ENCODE measurements at places on chromosomes 2 and 18.

- no peak for DNase-seq
Observed at GRCh38 chr2:151198645-151199044, 63.0 kb downstream of the RBM43 start.

DNA sequence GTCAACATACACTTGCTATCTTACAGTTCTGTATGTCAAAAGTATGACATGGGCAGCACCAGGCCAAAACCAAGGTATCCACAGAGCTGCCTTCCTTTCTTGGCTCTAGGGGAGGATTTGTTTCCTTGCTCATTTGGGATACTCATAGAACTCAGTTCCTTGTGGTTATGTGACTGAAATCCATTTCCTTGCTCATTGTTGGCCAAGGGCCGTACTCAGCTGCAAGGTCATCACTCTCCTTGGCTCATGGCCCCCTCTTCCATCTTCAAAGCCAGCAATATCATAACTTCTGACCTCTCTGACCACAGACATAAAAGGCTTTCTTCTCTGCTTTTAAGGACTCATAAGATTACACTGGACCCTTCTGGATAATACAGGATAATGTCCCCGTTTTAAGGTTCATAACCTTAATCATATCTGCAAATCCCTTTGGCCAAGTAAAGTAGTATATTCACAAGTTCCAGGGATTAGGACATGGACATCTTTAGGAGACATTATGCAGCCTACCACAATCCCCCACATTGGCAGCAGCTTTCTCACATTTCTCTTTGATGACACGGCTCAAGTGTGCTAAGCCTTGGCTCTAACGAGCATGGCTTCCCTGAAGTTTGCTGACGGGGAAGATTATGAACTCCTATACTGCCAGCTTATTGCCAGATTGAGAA lies 20.9 kb downstream of the TMEM237 start:
- no peak for DNase-seq

GRCh38 chr2:30301551-30301950 lies 70.2 kb downstream of the LBH start:
- no peak for DNase-seq

- DNase-seq: no peak
Observed at GRCh38 chr2:241489088-241489487, 19.3 kb downstream of the STK25 start.

DNA sequence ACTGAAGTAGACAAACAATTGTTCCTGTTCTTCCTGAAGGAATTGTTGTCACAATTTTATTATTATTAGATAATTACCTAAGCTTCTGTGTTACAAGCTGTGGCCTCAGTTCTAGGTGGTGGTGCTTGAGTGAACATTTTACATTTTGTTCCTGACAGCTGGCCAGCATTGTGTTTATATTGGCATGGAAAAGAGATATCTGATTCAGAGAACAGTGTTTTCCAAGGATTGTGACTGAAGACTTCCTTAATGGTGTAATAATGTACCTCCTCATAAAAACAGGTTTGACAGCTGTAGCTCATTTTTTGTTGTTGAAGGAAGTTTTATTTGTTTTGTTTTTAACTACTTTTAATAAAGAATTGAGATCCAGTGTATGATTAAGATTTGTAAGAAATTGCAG lies 95.2 kb downstream of the EPB41L5 start:
- peak; percentile 97 for DNase-seq

- no peak for DNase-seq
Observed at GRCh38 chr2:173806761-173807160, 158.4 kb downstream of the SP3 start.

GRCh38 chr2:149020432-149020851 lies 18.1 kb upstream of the LYPD6B start:
- DNase-seq: peak; percentile 78

- DNase-seq: no peak
Observed at GRCh38 chr2:68368654-68369336, 3.7 kb downstream of the PLEK start.

DNA sequence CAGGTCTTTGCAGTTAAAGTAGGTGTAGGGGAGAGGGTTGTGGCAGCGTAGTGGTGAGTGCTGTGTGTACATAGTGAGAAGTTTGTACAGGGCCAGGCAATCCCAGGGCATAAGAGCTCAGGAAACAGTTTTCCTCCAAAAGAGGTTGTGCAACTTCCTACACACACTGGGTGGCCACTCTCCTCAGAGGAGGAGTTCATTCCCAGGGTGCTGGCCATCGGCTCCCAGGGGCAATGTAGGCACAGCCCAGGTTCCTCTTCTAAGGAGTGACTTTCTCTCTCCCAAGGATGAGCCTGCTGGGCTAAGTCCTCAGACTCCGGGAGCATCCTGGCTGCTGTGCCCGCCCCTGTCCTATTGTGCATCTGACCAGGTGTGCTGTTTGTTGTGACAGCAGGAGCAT lies 3.0 kb downstream of the ACOXL start:
- DNase-seq: no peak

- no peak for DNase-seq
Observed at GRCh38 chr2:223386984-223387383, 215.2 kb downstream of the SCG2 start.

DNA sequence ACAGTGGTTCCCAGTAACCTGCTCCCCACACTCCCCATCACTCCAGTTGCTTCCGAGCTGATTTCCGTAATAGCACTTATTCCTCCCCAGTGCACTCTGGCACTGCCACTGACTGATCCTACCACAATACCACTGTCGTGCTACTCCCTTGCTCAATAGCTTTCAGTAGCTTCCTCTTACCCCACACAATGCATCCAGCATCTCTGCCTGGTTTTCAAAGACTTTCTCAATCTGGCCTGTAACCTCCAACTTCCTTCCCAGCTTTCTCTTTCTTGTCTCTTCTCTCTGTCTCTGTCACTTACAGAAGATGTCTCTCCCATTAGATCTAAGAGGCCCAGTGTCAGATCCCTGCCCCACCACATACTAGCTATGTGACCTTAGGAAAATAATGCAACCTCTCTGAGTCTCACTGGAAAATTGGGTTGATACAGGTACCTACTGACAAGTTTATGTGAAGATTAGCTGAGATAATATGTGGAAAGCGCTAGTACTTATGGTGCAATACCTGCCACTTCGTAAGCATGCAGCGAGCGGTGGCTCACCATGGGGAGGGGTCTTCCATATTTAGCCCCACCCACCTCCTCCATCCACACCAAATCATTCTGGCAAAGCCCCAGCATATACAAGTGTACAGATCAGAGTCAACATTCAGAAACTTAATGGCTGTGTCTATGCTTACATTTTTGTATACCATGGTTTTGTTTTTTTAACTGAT lies 36.7 kb downstream of the SFXN5 start:
- no peak for DNase-seq

DNA sequence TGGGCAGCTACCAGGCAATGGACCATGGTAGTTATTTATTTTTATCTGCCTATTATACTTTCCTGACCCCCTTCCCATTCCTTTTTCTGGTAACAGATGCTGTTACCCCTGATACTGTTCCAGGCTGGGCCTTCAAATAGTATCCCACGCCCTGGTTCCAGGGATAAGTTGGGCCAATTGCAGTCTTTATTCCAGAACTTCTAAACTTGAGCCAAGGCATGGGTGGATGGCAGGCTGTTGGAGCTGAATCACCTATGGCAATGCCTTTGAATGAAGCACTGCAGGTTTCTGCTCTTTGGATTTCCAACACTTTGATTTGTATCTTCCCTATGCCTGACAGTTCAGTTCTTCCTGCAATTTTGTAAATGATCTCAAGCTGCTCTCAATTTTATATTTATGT lies 99.2 kb upstream of the LHCGR start:
- DNase-seq: no peak

DNA sequence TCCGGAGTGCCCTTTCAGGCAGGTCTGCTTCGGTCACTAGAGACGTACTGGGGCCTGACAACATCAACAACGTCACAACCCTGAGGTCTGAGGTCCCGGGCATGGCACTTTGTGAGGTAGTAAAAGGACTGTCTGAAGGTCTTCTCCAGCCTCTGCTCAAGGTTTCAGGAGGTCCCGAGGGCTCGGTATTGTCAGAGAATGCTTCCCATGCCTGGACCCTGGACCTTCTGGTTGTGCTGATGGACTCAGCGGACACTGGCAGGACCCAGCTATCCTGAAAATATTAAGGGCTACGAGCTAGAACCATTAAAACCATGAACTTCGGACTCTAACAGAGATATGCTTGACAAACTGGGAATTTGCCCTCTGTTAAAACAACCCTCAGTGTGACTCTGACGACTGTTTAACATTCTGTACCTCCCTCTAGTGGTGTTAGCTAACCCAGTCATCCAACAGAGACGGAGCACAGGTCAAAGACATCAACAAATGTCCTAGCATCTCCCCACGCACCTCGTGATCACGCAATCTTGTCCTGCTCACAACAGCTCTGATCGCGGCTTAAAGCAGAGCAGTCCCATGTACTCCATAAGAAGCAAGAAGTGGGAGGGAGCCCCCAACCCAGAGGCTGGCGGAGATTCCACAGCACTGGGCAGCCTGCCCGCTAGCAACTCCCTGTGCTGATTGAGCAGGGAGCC lies 96.5 kb downstream of the CCDC93 start:
- DNase-seq: no peak

GRCh38 chr2:173217116-173217840 lies 137.4 kb upstream of the CDCA7 start:
- DNase-seq: no peak

DNA sequence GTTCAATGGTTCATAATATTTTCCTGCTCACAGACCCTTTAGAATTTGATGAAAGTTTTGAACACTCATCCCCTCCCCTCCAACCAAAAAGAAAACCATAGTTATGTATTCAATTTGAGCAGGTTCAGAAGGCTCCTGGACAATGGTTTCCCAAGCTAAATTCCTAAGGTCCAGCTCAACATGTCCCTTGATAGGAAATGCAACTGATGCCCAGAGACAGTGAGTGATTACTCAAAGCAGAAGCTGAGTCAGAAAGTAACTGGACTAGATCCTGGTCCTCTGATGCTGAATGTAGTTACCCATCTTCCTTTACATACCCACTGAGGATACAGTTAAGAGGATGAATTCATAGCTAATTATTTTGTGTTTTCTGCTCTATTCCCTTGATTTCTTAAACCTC lies 218.9 kb upstream of the NCKAP5 start:
- DNase-seq: no peak

DNA sequence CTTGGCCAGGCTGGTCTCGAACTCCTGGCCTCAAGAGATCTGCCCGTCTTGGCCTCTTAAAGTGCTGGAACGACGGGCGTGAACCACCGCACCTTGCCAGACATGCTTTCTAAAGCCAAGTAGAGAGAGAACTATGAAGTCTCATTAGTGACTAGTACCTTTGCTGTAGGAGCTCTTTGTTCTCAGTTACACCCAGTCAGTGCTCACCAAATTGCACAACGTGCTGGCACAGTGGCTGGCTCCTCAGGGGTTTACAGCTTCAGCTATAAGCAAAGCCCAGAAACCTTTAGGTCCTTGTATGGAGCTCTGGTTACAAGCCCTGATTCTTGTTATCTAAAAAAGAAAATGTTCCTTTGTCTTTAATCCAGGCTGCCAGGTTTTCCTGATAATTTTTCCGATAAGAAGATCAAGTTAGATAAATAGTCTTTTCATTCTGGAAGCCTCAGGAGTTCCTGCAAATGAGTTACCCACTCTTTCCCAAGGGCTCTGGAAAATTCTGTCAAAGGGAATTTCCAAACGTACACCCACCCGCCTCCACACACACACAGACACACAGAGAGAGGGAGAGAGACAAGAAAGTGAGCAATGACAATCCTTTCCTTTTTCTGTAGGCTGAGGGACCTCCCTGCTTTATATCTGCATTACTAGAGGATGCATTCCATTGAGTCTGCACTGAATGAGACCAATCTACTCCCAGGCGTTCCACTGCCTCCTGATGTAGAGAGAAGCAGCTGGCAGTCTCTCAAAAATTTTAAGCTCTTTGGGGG lies 100.2 kb upstream of the CSRNP3 start:
- no peak for DNase-seq

GRCh38 chr2:204538182-204539018 lies 6.9 kb upstream of the PARD3B start:
- DNase-seq: no peak

- no peak for DNase-seq
Observed at GRCh38 chr2:72090781-72091482, 56.7 kb downstream of the CYP26B1 start.

- no peak for DNase-seq
Observed at GRCh38 chr2:8833853-8834252, 3.6 kb downstream of the KIDINS220 start.

- DNase-seq: no peak
Observed at GRCh38 chr2:172671501-172671900, 64.1 kb upstream of the RAPGEF4 start.

GRCh38 chr2:239311132-239312040 lies 89.4 kb downstream of the HDAC4 start:
- DNase-seq: peak; percentile 92

GRCh38 chr2:206256706-206257205 lies 17.7 kb upstream of the ZDBF2 start:
- no peak for DNase-seq

GRCh38 chr2:122063716-122064115 lies 308.3 kb downstream of the TSN start:
- no peak for DNase-seq

DNA sequence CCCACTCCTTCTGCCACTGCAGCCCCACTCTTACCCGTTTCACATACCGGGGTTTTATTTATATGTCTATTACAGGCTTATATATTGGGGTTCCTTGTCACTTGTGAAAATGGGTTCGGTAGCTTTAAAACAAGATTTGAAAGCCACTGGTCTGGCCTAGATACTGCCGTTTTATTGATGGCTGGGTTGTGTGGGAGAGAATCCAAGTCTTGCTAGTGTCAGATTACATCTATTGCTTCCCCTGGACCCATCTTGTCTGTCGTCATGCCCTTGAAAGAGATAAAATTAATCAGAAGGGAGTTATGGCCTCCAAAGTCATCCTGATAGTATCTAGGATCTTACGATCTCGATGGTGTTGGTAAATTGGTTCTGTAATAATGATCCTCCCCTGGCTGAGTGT lies 79.4 kb downstream of the EIPR1 start:
- no peak for DNase-seq

- DNase-seq: no peak
Observed at GRCh38 chr18:21205695-21206094, 36.3 kb upstream of the GREB1L start.

- no peak for DNase-seq
Observed at GRCh38 chr2:48343571-48344440, 186.1 kb upstream of the STON1 start.

GRCh38 chr18:64618390-64618789 lies 469.5 kb upstream of the LINC00305 start:
- no peak for DNase-seq

GRCh38 chr2:107374249-107374648 lies 452.4 kb upstream of the RGPD4 start:
- DNase-seq: no peak

GRCh38 chr2:26193578-26194231 lies 20.8 kb downstream of the GAREM2 start:
- no peak for DNase-seq

GRCh38 chr2:48727560-48727959 lies 28.0 kb downstream of the LHCGR start:
- no peak for DNase-seq

DNA sequence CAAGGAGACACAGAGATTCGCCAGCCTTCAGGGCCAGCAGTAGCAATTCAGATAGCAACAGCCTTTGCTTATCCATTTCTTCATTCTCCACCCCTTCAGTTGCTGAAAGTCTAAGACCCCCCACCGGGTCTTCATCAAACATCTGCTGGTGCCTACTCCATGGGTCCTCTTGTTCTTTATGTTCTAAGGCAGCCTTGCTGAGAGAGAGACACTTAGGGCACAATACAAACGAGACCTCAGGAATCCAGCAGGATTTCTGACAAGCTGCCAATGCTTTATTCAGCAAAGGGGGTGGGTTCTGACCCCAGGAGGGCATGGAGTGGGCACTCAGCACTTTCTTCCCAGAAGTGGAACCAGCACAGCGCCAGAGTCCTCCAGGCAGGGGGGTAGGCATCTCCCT lies 36.2 kb upstream of the CNGA3 start:
- DNase-seq: peak; percentile 17

All from NCI-H2029 treated with DMSO at 0.1 percent for 48 hours (cell line).